ENCODE measurements at places on chromosomes 6 and 20.

DNA sequence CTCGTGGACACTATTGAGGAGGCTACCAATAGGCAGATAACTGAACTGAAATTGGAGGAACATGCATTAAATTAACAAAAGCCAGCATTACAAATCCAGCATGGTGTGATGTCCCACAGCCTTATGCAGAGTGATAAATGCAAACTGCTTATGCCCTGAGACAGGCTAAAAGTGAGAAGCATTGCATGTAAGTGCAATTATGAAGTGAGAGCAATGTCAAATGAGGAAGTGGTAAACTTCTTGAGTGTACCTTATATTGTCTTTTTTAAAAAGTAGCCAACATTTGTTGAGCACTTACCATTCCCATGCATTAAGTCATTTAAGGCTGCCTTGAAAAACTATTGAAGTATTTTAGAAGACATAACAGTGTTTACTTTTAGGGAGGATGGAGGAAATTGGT is 212.2 kb downstream of the TBC1D7 start:
- DNase-seq = no peak

- DNase-seq = no peak
These were observed 869.9 kb downstream of the KIF16B start for GRCh38 chr20:15703171-15703911.

- no peak for DNase-seq
These were observed 204.8 kb downstream of the DTNBP1 start for GRCh38 chr6:15458021-15458459.

GRCh38 chr20:42603655-42604054 is 586.1 kb downstream of the PTPRT start:
- DNase-seq = no peak

DNA sequence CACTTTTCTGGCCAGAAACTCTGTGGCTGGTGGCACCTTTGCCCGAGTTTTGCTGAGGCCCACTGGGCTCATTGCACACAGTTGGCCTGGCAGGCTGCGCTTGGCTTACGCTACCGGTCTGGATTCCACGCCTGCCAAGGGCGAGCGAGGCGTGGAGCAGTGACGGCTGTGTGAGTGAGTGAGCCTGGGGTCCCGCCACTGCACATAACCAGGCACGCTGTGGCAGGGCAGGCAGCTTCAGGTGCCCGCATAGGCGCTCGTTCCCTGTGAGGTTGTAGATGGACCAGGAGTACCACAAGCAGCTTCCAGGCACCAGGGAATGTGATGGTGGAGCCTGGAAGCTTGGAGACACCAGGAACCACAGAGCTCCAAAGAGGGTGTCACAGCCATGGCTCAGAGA is 190.1 kb upstream of the DEFB112 start:
- no peak for DNase-seq

GRCh38 chr6:127884134-127884533 is 16.7 kb downstream of the THEMIS start:
- no peak for DNase-seq

- DNase-seq = no peak
These were observed 439.4 kb upstream of the ARID1B start for GRCh38 chr6:156337801-156338200.

GRCh38 chr20:42484335-42484734 is 705.4 kb downstream of the PTPRT start:
- no peak for DNase-seq

- peak; percentile 58 for DNase-seq
These were observed 8.7 kb upstream of the NPBWR2 start for GRCh38 chr20:64116016-64116415.

- no peak for DNase-seq
These were observed 4.5 kb downstream of the PMEPA1 start for GRCh38 chr20:57705127-57705899.

DNA sequence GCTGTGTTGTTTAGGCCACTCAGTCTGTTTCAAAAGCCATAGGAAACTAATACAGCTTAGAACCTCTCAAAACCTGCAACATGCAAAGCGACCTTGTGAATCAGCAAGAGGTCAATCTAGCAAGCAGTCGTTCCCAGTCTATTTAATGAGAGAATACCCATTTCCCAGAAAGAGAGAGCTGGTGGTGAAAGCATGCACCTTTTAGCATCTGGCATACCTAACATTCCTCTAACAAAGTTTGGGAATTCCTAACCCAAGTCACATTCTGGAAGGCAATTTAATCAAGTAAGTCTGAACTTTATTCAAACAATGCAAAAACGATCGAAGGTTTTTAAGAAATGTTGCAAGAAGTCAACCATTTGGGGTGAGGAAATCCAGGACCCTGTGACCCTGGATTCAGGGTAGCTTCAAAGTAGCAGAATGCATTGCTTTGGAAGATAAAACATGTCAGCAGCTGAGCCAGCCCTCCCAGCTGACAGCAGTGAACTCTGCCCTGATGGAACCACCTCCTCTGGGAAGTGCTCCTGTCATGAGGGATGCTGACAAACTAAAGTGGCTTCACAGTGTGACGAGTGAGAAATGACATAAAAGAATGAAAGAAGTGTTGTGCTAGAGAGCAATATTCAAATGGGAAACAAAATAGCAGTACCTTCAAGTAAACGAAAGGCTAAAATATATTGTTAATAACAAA is 104.8 kb downstream of the GMDS start:
- no peak for DNase-seq

- no peak for DNase-seq
These were observed 40.5 kb downstream of the BEND6 start for GRCh38 chr6:56995347-56995902.

- DNase-seq = no peak
These were observed 24.6 kb upstream of the CALHM6 start for GRCh38 chr6:116436586-116436985.

DNA sequence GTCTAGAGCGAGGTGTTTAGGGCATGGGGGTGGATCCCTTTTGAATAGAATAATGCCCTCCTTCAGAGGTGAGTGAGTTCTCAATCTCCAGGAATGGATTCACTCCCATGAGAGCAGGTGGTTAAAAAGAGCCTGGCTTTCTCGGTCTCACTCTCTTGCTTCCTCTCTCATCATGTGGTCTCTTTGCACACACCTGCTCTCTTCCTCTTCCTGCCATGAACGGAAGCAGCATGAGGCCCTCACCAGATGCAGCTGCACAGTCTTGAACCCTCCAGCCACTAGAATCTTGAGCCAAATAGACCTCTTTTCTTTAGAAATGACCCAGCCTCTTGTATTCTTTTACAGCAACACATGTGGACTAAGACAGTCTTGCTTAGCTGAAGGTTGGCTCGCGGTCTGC is 119.3 kb downstream of the BMP7 start:
- no peak for DNase-seq

GRCh38 chr6:154611241-154611640 is 100.8 kb upstream of the CNKSR3 start:
- no peak for DNase-seq

DNA sequence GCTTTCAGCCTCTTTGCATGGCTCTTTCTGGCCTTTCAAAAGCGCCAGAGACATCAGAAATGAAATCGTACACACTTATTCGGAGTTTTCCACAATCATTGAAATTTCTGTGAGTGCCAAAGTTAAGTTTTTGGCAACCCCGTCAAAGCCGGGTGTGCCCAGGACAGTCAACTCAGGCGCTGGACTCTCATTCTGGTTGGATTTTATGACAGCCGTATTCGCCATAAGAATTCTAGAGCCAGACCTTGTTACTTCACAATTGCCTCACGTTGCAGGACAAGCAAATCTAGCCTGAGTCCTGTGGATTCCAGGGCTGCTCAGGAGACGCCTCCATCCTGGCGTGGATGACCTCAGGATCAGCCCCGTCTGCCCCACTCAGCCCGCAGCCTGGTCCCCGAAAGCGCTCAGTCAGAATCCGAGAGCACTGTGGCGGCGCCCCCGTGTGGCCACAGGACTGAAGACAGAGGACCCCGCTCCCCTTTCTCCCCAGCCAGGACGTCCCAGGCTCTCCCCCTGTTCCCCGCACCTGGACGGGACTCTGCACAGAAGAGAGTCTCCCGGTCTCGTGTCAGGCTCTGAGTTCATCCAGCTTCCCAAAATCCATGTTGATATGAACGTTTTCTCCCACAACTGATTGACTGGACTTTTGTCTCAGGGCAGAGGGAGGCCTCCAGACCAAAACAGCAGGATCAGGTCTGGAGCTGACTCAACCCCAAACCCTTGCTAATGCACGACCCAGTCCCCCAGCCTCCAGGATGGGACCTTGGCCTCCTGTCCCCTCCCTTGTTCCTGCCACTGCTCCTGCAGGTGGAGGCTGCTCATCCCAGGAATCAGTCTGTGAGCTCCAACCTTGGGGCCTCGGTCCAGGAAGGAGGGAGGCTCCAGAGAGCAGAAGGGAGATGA is 38.2 kb downstream of the MICA start:
- DNase-seq = peak; percentile 83

Measured in left forelimb (tissue), 1 donor.